ENCODE measurements at places on chromosomes 1 and 21.

DNA sequence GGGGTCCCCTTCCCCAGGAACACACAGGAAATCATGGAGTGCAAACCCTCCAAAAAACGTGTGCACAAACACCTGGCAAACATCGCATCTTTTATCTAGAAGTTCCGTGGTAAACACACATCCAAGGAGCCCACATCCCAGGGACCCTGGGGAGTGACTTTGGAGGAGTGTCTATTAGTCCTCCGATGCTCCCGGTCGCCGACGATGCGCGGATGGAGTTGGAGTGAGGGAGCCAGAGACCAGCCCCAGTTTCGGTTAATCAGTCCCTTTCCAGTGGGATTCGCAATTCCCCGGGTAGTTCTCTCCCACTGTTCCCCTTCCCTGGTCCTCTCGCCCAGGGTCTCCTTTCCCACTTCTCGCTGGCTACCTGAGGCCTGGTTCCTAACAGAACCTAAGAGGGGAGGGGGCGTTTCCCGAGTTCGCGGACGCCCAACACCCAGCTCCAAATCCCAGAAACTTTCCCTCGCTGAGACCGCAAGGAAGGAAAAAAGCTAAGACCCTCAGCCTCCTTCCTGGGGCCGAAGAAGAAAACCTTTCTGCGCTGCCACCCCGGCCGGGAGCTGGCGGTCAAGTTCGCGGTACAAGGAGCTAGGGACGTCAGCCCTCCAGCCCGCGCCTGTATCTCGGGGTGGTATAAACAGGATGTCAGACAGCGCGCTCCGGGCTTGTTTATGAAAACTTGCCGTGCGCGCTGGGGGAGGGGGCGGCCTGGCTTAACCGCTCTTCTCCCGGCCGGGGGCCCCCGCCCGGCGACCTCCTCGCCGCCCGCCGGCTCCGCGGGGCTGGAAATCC, 787 bp downstream of the JAK1 start:
- no peak for DNase-seq

- DNase-seq = no peak
Measured at GRCh38 chr1:214319938-214320337, 39.0 kb downstream of the SMYD2 start.

DNA sequence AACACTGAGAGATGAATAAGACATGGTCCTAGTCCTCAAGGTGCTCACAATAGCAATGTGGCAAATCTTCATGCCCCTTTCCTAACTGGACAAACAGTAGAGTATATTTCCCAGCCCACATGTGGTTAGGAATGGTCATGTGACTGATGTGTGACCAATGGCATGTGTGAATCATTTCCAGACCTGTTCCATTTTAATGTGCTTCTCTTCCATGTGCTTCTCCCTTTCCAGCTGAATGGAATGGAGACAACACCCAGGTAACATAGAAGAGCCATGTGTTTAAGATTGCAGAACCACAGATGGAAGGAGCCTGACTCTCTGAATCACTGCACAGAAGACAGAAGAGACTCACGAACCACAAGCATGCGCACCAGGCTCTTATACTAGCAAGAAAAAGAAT, 409.9 kb upstream of the NFIA start:
- DNase-seq = no peak

GRCh38 chr1:41416081-41416480, 54.8 kb downstream of the FOXO6 start:
- DNase-seq = no peak

GRCh38 chr21:39385299-39386145, 36.6 kb upstream of the HMGN1 start:
- DNase-seq = no peak

DNA sequence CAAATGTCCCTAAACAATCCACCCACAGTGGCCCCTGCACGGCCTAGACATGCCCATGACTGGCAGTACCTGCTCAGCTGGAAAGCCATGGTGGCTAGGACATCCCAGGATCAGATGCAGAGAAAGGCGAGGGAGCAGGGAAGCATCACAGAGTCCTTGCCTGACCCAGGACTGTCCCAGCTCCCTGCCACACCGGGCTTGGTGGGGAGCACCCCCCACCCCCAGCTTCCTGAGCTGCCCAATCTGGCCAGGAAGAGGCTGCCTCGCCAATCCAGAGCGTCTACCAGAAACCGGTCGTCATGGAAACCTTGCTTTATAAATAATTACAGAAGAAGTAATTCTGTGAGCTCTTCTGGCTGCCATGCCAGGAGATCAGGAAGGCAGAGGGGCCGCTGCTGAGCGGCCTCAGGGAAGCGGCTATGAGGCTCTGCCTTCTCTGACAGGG, 34.8 kb downstream of the ACOT7 start:
- no peak for DNase-seq

DNA sequence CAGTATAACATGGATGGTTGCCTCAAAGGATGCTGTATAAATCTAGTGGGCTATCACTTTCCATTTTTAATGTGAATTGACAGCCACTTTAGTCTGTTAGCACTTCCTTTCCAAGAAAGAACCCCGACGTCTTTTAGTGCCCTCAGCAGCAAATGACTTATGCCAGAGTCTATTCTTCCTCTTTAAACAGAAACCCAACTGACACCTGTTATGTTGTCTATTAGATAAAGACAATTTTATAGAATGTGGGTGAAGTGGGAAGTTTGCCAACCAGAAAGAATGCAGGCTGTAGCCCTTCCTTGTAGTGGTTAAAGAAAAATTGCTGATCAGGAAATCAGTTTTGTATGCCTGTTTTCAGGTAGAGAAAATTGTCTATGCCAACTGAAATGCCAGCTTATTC, 344.9 kb downstream of the ZNF326 start:
- DNase-seq = no peak
